Left ventricle myocardium superior (tissue), 1 donor: ENCODE measurements at places on chromosomes 7 and 10.

GRCh38 chr7:37031571-37032257, 307.4 kb upstream of the AOAH start:
- peak; percentile 40 for DNase-seq

DNA sequence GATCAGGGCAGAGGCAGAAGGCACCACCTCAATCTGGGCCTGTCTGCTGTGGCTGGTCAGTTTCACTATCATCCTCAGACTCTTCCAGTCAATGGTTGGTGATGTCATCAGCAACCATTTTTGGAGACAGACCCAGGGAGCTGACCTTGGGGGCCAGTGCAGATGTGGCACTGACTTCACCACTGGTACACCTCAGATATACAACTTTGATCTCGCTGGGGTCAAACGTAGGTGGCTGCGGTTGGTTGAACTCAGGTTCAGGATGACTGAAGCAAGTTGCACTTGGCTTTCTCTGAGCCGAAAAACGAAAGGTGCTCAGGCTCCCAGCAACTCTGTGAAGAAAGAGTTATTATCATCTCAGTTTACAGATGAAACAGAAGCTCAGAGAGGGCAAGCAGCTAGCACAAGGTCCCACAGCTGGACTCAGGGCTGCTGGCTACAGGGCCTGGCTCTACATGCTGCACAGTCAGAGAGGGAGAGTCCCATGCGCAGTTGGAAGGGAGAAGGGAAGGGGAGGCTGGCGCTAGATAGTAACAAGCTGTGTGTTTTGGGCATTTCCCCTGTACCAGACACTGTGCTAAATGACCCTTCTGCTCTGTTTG, 27.2 kb downstream of the ANKRD16 start:
- DNase-seq = no peak

DNA sequence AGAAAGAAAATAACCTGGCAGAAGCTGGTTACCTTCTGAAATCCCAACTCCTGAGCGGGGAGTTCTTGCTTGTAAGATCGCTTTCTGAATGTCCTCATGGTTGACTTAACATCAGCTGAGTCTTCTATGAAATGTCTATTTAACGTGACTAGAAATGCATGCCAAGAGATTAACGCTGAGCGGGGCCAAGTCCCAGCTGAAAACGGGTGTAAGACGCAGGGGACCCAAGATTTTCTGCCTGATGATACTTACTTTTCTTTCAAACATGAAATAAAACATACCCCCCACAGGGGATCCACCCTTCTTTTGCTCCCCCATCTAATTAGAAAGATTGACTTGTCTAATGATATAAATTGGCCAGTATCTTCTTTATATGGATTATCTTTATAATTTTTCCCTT, 14.9 kb downstream of the OR9A2 start:
- DNase-seq = no peak

- peak; percentile 55 for DNase-seq
These were observed 24.4 kb upstream of the ASAH2 start for GRCh38 chr10:50275650-50276235.

GRCh38 chr10:21272643-21273399, 252.7 kb downstream of the SKIDA1 start:
- DNase-seq = no peak

DNA sequence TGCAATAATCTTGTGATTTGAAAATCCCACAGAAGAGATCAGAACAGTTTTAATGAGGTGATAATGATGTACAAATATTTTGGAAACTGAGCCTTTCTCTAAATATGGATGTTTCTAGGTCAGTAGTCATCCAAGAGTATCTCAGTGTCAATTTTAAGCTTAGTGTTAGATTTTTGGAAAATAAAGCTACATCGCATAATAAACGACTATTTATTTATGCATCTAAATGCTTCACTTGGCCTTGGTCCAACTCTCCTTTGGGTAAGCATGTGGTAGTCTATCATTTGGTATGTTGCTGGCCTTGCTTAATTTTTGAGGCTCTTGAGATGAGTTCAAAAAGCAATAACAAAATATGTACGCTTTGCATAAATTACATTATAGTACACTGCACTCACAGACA, 5.4 kb upstream of the PPP1R9A start:
- DNase-seq = no peak

- no peak for DNase-seq
These were observed 7.1 kb upstream of the TLX1 start for GRCh38 chr10:101123815-101124617.

GRCh38 chr7:132352800-132353199, 223.5 kb downstream of the PLXNA4 start:
- no peak for DNase-seq

GRCh38 chr7:38535073-38535472, 96.1 kb downstream of the AMPH start:
- no peak for DNase-seq

- no peak for DNase-seq
These were observed 26.9 kb upstream of the DNAAF5 start for GRCh38 chr7:699476-700170.

GRCh38 chr7:2203766-2204300, 28.9 kb downstream of the MAD1L1 start:
- DNase-seq = no peak

GRCh38 chr10:71998119-71998839, 34.1 kb downstream of the CHST3 start:
- DNase-seq = peak; percentile 85

GRCh38 chr10:34107626-34108516, 707.2 kb downstream of the PARD3 start:
- DNase-seq = no peak

DNA sequence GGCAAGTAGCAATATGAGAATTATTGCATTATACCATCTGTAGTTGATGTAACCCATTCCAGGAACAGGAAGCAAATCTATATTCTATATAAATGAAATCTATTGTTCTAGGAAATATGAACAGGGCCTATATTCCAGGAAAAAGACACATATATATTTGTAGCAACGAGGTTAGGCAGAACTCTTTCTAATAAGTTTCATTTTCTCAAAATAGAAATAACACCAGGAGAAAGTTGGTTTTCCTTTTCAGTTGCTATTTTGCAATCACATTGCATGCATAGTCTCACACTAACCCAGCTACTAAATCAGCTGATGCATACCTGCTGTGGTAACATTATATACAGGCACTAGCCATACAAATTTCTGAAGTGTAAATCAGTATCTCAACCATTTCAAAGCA, 6.2 kb upstream of the IFIT2 start:
- no peak for DNase-seq

GRCh38 chr10:103895411-103896186, 22.4 kb downstream of the STN1 start:
- no peak for DNase-seq

- no peak for DNase-seq
These were observed 4.7 kb upstream of the DENND2A start for GRCh38 chr7:140645166-140645900.

DNA sequence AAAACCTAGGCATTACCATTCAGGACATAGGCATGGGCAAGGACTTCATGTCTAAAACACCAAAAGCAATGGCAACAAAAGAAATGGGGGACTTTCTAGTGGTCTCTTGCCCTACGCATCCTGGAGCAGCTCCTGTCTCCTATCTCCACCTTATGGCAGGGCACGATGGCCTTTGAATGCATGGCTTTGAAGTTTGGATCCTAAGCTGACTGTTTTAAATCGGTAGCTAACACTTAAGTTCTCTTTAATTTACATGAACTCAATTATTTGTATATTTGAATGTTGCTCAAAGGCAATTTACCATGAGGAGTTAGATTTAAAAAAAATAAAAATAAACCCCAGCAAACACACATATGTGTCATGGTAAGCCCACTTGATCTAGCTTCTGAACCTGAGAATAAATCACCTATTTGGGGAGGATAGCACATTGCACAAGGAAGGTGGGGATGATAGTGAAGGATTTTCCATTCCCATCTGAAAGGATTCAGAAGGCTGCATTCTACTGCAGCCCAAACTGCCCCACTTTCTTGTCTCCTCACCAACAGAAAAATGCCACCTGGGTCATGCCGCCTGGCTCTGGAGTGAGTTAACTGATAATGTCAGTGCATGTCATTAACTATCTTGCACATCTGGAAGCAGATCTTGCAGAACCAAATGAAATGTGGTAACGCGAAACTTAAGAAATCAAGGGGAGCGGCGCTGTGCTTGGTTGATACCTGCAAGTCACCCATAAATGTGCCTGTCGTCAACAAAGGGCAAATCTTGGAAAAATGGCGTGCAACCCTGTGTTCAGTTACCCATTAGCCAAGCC, 12.4 kb downstream of the KLF6 start:
- DNase-seq = no peak

DNA sequence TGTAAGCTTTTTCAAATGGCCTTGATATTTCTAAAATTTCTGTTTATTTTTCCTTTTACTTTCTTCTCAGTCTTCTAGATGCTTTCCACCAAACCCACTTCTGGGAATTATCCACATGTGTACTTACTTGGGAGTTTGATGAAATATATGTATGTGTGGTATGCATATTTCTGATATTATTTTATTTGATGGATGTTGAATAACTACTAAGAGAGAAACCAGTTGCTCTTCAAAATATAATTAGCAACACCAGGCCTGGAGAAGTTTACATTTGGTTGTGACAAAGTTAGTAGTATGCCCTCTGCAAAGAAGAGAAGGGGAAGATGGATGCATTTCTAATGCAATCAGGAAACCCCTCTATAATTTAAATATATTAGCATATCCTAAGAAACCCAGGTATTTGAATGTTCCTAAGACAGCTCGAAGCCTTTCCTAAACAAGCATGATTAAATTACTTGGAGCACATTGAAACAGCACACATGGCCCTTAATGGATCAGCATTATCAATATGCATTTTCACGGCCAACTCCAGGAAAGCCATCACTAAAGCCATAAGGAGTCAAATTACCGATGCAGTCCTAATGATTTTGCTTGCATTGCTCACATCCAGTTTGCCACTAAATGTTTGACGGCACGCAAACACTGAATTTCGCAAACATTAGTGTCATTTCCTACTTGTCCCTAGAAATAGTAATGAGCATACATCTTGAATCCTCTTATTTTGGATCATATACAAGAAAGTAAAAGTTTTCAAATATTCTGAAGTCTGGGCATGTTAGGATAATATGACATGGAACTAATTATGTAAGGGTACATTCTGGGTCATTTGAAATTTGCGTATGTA, 393.8 kb downstream of the EXOC4 start:
- no peak for DNase-seq

DNA sequence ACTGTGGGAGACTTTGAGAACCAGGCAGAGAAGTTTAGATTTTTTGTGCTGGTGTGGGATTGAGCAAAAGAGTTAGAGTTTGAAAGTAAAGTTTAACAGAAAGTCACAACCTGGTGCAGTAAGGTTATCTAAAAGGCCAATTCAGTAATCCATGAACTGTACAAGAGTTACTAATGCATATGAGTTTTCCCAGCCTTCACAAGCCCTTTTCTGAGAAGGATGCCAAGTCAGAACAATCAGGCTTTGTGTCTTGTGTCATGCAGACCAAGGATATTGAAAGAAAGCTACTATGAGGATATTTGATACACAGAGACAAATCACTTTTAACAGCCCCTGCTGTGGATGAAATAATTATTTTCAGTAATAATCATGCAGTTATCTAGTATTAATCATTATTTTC, 68.8 kb upstream of the MYO3A start:
- DNase-seq = no peak

GRCh38 chr10:13816195-13816925, 229.6 kb downstream of the PRPF18 start:
- peak; percentile 87 for DNase-seq

DNA sequence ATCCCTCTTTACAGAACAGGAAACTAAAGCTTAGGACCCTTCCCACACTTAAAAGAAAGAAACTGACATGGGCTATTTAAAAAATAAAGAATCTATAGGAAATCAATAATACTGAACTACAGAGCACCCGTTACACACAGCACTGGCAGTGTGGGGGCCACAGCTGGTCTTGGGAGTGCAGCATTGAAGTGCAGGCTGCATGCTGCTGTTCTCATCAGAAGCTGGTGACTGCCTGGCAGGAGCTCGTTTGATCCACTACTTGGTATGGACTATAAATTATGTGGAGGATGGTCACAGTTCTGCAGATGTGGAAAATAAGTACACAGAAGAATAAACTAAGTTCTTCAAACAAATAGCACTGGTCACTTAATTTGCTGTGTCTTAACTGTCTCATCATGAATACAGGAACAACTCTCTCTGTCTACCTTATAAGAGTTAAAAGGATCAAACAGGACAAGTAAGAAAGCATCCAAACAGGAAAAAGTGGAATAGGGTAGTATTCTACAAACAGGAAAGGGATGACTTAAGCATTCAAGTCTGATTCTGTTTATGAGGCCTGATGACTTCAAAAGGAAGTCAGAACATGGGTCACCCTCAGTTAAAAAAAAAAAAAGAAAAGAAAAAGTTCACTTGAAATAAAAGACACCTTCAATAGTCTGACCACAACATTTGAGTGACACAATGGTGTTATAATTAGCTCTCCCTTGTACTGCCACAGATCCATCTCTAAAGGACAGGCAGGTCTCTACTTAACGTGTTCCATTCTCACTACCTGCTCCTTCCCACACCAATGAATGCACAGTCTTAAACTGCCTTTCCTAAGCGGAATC, 21.0 kb downstream of the DOCK4 start:
- DNase-seq = no peak

DNA sequence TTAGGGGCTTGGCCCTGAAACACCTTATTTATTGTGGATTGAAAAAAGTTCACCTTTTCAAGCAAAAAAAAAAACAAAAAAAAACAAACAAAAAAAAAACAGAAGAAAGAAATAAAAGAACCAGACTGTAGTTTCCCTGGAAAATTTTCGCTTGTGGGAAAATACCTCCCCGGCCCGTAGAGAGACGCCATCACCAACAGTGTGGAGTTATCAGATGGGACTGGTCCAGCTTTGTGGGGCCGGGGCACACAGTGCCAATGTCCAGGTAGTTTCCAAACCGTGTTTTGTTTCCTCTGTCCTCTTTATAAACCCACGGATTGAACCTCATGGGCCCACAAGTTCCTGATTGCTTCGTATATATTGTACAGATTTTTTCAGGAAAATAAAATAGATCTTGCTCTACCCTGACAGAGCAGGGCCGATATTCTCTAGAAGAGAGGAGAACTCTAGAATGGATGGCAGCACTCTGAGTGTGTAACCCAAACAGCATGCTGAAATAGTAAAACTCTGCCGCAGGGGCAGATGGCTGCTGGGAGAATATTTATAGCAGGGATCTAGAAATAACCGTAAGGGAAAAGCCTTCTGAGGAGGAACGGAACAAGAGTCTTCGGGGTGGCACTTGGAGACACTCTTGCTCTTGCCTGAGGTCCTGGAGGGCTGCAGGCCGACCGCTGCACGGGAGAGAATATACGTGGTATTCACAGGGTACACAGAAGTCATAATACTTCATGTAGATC, 241.0 kb downstream of the FRMD4A start:
- DNase-seq = no peak

DNA sequence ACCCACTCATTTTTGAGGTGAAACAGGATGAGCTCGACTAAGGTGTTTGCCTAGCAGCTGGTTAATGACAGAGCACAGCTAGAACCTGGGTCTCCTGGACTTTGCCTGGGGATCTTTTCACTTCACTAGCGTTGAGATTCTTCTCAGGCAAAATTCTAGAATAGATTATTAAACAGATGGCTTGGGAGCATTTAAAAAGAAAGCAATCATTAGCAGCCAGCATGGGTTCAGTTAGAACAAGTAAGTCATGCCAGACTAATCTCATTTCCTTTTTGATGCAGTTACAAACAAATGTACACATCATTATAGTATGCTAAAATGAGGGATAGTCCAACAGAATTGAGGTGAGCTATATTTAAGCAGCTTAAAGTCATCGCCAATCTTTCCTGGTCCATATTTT, 291.3 kb upstream of the MYO3A start:
- no peak for DNase-seq
